ENCODE measurements at places on chromosomes 6 and 20. TPM values are rescaled to one million over a fixed set of nuclear protein-coding genes. Genes with fewer than 3 reads are reported as not detected.

The RAET1L gene
- not detected for polyA plus RNA-seq

The PCK1 gene
- 551 TPM for polyA plus RNA-seq

The BTN1A1 gene
- polyA plus RNA-seq: not detected

The PPP1R14C gene
- 6.5 TPM for polyA plus RNA-seq

The OVOL2 gene
- polyA plus RNA-seq: 4.1 TPM

The ULBP2 gene
- 2.5 TPM for polyA plus RNA-seq

The FOXS1 gene
- polyA plus RNA-seq: 9.8 TPM

The PTCHD4 gene
- polyA plus RNA-seq: 0.24 TPM

The AGER gene
- polyA plus RNA-seq: 7.1 TPM

The LY6G6F gene
- not detected for polyA plus RNA-seq

The LY6G6C gene
- not detected for polyA plus RNA-seq

The PSORS1C2 gene
- not detected for polyA plus RNA-seq

The MGME1 gene
- polyA plus RNA-seq: 16.7 TPM

The SLC22A23 gene
- polyA plus RNA-seq: 5.7 TPM

The PKIB gene
- 5.1 TPM for polyA plus RNA-seq

The ABT1 gene
- polyA plus RNA-seq: 11.3 TPM

The FRMD1 gene
- polyA plus RNA-seq: 7.5 TPM

The PDE10A gene
- 4.8 TPM for polyA plus RNA-seq

The CST1 gene
- not detected for polyA plus RNA-seq

The DEFB132 gene
- polyA plus RNA-seq: 0.24 TPM

The GRM1 gene
- 0.82 TPM for polyA plus RNA-seq

The C20orf144 gene
- not detected for polyA plus RNA-seq

The CCN2 gene
- 248 TPM for polyA plus RNA-seq

The TASP1 gene
- 6.0 TPM for polyA plus RNA-seq

The ADGB gene
- not detected for polyA plus RNA-seq

The FOXF2 gene
- not detected for polyA plus RNA-seq

The VARS1 gene
- 30.3 TPM for polyA plus RNA-seq

The ROMO1 gene
- polyA plus RNA-seq: 408 TPM

The SLC17A4 gene
- 0.88 TPM for polyA plus RNA-seq

The HLA-DOA gene
- 10.8 TPM for polyA plus RNA-seq

The CDK19 gene
- polyA plus RNA-seq: 4.9 TPM

The BANF2 gene
- not detected for polyA plus RNA-seq

The KIAA0408 gene
- 0.47 TPM for polyA plus RNA-seq

The FAM217A gene
- polyA plus RNA-seq: 0.56 TPM

The OOEP gene
- polyA plus RNA-seq: not detected

The SNRPB gene
- 144 TPM for polyA plus RNA-seq

The BCKDHB gene
- polyA plus RNA-seq: 21.0 TPM

The C6orf163 gene
- polyA plus RNA-seq: 1.3 TPM

The EYS gene
- not detected for polyA plus RNA-seq

The RPP21 gene
- polyA plus RNA-seq: 73.9 TPM

The SUN5 gene
- not detected for polyA plus RNA-seq

The KCNK15 gene
- polyA plus RNA-seq: 0.62 TPM

The ANGPT4 gene
- 0.24 TPM for polyA plus RNA-seq

The DZANK1 gene
- 3.9 TPM for polyA plus RNA-seq

The MRPS18B gene
- 135 TPM for polyA plus RNA-seq

All from kidney (tissue), 22 donors.